Activated CD8-positive, alpha-beta memory T cell treated with anti-CD3 and anti-CD28 coated beads for 1 hour (primary cell): ENCODE measurements at places on chromosomes 7 and 10.

DNA sequence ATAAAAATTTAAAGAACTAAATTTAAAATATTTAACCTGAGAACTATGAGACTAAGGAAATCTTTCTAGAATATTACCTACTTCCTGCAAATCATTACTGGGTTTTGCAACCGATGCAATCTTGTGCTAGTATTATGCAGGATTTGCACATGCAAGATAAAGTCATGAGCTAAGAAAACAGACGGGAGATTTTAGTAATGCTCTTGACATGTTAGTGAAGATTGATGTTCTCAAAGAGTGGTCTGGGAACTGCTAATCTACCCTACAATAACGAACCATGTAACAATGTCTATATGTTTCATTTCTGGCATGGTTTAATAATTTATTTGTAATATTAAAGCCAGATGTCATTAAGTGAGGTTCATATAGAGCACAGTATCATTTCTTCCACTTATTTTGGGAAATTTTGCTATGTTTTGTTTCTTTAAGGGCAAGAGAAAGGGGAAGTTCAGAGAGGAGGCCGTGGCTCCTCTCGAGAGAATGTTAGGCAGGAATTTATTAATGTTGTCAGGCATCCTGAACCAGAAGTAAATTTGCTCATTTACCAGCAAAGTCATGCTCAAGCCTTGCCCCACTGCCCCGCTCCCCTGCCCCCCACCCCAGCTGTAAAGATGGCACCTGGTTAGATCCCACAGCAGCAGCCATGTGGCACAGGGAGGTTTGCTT is 22.8 kb downstream of the LRRC17 start:
- no peak for DNase-seq

GRCh38 chr10:7161484-7162250 is 249.2 kb downstream of the SFMBT2 start:
- DNase-seq = no peak

GRCh38 chr10:70579234-70580002 is 23.1 kb downstream of the PRF1 start:
- no peak for DNase-seq

- no peak for DNase-seq
These were observed 131.1 kb downstream of the MAPK8 start for GRCh38 chr10:48437546-48437945.

DNA sequence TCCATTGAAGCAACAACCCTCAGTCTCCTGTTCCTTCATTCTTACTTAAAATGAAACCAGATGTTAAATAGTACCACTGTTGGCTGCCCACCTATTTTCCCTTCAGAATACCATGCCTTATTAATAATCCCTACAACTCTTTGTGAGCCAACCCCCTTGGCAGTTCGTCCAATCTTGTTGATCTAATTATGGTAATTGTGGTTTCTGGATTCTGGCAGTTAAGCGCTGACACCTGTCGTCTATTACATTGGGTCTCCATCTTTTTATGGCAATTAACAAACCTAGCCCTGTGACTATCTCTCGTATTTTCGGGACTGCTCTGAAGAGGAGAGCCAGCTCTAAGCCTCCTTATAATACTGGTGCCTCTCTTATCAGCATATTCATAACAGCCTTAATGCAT is 432.0 kb downstream of the ATRNL1 start:
- DNase-seq = no peak

- DNase-seq = no peak
These were observed 97.9 kb downstream of the MGMT start for GRCh38 chr10:129564923-129565322.

DNA sequence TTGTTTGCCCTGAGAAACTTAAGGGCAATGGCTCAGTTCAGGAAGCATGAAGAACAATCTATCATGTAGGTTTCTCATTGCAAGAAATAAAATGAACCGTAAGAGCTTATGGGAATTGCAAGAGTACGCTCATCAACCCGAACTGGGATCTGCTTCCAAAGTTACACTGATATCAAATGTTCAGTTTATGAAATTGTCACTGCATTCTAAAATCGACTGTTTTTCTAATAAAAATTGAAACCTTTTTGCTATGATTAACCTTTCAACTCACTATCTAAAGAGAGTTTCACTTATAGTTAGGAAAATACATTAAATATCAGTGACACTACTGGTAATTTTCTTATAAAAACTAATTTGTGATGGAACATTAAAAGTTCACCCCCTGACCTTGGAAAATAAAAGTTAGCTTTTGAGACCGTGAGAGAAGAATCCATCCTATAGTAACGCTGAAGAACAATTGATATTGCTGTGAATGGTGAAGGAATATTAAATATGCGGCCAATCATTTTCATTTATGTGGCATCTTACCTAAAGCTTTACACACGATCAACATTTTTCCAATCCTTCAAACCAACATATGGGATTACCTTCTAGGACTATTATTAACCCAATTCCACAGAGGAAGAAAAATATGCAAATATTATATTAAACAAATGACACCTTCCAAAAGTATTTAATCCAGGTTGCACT is 2.2 kb downstream of the MEOX2 start:
- no peak for DNase-seq

- DNase-seq = no peak
These were observed 66.0 kb downstream of the ELMO1 start for GRCh38 chr7:37382546-37383088.

GRCh38 chr7:138616085-138616484 is 85.1 kb downstream of the SVOPL start:
- no peak for DNase-seq

GRCh38 chr10:98748298-98748697 is 301.6 kb upstream of the HPS1 start:
- no peak for DNase-seq

- DNase-seq = no peak
These were observed 608.7 kb downstream of the DNAJB9 start for GRCh38 chr7:109178342-109178741.

DNA sequence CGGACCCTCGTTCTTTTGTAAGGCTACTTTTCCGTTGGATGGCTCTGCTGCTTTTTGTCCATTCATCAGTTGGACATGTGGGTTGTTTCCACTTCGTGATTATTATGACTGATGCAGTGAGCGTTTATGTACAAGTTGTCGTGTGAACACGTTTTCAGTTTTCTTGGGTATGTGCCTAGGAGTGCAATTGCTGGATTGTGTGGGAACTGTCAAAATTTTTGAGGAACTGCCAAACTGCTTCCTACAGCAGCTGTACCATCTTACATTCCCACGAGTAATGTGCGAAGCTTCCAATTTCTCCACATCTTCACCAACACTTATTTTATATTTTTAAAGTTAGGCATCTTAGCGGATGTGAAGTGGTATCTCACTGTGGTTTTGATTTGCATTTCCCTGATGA is 10.4 kb downstream of the FKBP6 start:
- DNase-seq = no peak

GRCh38 chr10:105596749-105597148 is 955.7 kb downstream of the SORCS3 start:
- no peak for DNase-seq

DNA sequence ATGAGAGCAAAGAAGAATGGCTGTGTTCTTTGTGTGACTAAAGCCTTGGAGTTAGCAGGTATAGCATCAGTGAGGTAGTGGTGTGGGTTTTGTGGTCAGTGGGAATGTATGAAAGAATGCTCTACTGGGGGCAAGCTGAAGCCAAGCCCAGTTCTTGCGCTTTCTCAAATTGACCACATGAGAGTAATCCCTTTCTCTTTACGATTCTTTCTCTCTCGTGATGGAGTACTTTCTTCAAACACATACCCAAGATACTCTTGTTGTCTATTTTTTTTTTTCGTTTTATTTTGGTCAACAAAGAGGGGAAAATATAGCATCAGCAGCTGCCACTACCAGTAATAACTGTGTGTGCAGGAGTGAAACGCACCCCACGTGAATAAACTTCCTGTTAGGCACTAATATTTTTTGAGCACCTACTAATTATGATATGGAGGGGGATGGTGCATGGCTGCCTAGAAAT is 8.4 kb upstream of the PANK1 start:
- DNase-seq = no peak

DNA sequence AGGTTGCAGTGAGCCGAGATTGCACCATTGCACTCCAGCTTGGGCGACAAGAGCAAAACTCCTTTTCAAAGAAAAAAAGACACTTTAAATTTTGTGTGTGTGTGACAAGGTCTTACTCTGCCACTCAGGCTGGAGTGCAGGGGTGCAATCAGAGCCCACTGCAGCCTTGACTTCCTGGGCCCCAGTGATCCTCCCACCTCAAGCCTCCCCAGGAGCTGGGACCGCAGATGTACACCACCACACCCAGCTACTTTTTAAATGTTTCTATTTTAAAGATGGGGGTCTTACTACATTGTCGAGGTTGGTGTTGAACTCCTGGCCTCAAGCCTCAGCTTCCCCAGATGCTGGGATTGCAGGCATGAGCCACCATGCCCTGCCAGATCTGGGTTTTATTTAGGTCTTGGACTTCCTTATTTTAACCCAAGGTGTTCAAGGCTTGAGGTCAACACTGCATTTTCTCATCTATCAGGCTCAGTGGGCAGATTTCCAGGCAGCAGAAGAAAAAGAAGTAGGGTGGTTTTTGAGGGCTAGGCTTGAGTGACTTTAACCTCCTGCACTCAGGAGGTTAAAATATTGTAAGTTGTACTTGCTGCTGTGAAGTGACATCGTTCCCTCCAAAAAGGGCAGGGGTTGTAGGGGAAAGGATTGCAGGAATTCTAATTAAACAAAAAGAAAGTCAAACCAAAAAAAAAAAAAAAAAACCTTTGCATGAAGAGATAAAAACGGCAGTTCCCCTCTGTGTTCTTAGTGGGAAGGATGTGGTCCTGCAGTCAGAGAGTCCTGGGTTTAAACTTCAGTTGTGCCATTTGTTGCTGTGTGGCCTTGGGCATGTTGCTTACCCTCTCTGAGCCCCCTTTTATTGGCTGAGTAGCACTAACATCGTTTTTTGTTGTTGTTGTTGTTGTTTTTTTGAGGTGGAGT is 71.5 kb downstream of the CARD11 start:
- no peak for DNase-seq

GRCh38 chr10:51272555-51272954 is 198.3 kb downstream of the PRKG1 start:
- no peak for DNase-seq

DNA sequence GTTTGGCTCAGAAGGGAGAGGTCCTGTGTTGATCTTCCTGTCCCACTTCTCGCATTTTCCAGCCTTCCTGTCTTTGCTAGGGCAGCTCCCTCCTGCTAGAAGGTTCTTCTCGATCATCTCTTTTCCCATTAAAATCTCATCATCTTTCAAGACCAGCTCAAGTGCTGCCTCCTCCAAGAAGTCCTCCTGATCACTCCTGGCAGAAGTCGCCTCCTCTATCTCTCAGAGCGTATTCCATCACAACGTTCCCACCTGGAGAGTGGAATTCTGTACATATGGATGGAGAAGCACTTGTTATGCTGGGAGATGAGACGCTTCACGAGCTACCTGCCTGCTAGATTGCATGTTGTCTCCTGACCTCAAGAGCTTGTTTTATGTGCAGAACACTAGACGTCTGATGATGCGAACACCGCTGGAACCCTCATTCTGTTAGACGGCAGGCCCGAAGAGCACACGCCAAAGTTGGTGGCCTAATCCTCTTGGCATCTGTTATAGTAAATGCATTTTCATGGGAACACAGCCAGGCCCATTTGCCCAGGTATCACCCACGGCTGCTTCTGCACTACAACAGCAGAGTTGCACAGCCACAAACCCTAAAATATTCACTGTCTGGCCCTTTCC is 68.0 kb upstream of the INSIG1 start:
- DNase-seq = no peak

- DNase-seq = no peak
These were observed 140.2 kb downstream of the PTN start for GRCh38 chr7:137203351-137203750.

DNA sequence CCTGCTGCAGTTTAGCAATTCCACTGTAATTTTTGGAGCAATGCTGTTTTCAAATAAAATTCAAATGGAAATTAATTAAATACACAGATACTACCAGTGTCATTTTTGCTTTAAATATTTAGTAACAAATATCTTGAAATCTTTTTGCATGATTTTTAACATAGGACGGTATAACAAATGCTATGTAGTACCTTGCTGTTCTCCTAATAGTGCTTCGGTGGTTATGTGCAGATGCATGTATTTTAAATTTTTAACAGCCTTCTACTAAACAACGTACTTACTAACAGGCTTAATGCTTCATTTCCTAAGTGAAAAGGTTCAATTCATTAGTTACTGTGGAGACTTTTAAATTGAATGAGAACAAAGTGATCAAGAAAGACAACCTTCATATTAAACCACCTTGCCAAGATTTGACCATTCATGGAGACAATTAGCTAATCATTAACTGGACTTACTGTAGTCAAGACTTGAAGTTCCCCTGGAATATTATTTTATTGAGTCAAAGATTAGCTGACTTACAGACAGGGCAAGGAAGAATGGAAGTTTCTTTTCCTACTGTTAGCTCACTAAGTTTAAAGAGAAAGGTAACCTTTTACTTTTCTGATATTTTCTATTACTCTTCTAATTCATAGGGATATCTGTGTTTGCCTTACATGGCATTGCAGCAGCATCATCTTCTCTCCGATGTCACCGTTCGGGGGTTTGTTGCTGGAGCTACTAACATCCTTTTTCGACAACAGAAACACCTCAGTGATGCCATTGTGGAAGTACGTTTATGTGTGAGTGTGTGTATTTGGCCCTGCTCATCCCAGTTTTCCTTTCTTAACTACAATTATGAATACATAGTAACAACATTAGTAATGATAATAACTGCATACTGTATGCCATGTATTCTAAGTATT is 74.3 kb downstream of the AVL9 start:
- DNase-seq = no peak

GRCh38 chr7:91852263-91852741 is 28.2 kb downstream of the MTERF1 start:
- DNase-seq = no peak

- DNase-seq = no peak
These were observed 484.7 kb upstream of the PODXL start for GRCh38 chr7:132041108-132041507.

DNA sequence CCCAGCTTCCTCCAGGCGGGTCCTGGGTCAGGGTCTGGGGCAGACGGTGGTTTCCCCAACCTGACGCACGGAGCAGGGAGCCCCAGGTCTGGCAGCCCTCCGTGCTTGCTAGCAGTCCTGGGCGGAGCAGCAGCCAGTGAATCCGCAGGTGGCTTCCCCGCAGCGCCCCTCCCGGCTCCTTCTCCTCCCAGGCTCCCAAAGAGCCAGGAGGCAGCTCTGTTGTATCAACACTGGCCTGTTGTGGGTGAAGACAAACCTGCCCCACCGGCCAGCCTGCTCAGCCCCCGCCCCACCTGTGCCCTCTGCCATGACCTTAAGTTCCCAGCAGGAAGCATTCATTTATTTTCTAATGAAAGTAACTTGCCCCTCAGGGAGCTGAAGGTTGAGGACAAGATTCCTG is 24.0 kb upstream of the TMEM213 start:
- DNase-seq = no peak

DNA sequence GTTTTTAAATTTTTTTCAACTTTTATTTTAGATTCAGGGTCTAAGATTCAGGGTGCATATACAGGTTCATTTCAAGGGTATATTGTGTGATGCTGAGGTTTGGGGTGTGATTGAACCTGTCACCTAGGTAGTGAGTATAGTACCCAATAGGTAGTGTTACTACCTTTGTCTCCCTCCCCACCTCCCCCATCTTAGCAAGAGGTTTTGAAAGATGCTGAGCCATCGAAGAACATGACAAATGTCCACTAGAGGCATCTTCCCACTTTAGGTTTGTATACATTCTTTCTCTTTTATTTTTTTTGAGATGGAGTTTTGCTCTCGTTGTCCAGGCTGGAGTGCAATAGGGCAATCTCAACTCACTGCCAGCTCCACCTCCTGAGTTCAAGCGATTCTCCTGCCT is 880 bp upstream of the MGAM2 start:
- DNase-seq = no peak

GRCh38 chr10:17965649-17966235 is 14.0 kb downstream of the SLC39A12 start:
- DNase-seq = no peak

GRCh38 chr10:43384252-43385221 is 13.1 kb downstream of the FXYD4 start:
- DNase-seq = no peak
